Activated naive CD4-positive, alpha-beta T cell (primary cell): ENCODE measurements at places on chromosomes 11 and 22.

GRCh38 chr22:17861909-17862308 is 87.6 kb upstream of the BID start:
- no peak for DNase-seq

DNA sequence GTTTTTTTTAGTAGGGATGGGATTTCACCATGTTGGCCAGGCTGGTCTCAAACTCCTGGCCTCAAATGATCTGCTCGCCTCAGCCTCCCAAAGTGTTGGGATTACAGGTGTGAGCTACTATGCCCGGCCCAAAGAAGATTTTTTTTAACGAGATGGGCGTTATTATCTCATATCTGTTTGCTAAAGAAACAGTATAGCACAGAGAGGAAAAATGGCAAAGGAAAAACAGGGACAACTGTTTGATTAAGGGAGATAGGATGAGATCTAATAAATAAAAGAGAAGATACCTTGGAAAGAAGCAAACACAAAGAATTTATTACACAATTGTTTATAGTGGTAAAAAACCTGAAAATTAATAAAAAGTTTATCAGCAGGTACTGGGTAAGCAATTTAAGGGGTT is 10.4 kb upstream of the CEP295 start:
- DNase-seq = no peak

DNA sequence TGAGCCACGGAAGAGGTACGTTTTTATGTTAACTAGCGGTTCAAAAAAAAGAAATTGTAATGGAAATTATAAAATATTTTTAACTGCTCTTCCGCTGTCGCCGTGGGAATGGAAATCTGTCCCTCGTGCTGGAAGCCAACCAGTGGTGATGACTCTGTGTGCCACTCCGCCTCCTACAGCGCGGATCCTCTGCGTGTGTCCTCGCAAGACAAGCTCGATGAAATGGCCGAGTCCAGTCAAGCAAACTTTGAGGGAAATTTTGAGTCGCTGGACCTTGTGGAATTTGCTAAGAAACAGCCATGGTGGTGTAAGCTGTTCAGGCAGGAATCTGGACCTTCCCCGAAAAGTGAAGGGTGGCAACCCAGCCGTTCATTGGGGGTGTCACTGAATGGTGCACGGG is 2.9 kb upstream of the CBX7 start:
- DNase-seq = no peak

GRCh38 chr11:67666676-67667489 is 7.5 kb downstream of the ALDH3B2 start:
- DNase-seq = no peak

DNA sequence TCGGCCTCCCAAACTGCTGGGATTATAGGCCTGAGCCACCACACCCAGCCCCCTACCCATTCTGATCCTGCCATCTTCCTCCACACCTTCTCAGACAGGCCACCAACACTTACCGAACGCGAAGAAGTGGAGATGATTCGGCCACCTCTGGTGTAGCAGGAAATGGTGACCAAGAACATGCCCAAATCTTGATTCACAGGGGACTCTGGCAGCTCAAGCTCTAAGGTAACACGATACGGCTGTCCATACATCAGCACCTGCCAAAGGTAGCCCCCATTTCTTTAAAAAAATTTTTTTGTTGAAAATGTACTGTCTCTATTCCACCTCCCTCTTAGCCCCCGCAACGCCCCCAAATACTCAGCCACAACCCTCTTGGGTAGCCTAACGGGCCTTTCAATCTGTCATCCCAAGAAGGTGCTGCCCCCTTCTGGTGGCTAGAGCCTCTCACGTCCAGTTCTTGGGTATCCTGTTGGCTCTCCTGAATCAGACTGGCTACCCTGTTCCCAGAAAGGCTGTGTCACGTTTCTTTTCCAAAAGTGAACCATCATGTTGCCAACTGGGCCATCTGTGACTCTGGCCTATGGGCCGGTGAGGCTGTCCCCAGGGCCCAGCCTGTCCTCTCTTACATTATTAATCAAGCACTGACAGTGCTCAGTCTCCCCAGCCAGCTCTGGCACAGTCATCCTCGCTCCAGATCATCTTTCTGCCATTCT is 5.3 kb upstream of the LRRN4CL start:
- peak; percentile 15 for DNase-seq

- no peak for DNase-seq
These were observed 47.9 kb downstream of the DCUN1D5 start for GRCh38 chr11:103043826-103044678.

- DNase-seq = no peak
These were observed 7.1 kb downstream of the CD44 start for GRCh38 chr11:35146074-35146521.

DNA sequence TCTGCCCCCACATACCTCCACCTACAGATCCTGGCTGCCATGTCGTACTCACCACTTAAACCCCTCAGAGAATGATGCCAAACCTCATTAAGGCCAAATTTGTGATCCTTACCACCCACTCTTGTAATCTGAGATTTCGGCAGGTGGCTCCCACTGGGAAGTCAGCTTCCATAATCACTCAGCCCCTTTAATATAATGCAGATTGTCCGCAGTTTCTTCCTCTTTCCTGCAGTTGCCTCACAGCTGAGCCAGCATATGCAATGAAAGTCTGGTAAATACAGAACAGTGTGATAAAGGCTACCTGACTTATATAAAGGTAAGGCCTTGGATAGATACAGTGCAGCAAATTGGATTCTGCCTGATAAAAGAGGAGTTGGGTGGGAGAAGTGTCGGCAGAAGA is 515.2 kb upstream of the TENM4 start:
- DNase-seq = no peak

GRCh38 chr11:33682446-33682845 is 18.2 kb downstream of the C11orf91 start:
- DNase-seq = no peak

DNA sequence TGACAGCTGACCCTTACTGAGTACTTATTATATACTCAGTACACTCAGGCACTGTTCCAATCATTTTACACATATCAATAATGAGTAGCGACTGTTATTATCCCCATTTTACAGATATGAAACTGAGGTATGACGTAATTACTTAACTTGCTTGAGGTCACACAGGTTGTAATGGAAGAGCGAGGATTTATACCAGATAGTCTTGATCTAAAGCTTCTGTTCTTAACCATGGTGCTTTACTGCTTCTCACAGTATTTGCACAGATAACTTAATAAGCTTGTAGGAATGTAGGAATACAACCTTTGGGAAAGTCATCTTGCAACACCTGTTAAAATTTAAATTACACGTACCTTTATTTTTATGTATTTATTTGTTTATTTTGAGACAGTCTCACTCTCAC is 31.7 kb upstream of the TMEM135 start:
- DNase-seq = no peak

DNA sequence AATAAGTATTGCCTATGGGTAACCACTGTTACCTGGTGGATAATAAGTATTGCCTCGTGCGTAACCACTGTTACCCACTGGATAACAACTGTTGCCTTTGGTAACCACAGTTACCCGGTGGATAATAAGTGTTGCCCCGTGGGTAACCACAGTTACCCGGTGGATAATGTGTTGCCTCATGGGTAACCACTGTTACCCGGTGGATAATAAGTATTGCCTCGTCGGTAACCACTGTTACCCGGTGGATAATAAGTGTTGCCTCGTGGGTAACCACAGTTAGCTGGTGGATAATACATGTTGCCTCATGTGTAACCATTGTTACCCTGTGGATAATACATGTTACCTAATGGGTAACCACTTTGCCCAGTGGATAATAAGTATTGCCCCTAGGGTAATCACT is 9.8 kb upstream of the NXPE4 start:
- DNase-seq = no peak

DNA sequence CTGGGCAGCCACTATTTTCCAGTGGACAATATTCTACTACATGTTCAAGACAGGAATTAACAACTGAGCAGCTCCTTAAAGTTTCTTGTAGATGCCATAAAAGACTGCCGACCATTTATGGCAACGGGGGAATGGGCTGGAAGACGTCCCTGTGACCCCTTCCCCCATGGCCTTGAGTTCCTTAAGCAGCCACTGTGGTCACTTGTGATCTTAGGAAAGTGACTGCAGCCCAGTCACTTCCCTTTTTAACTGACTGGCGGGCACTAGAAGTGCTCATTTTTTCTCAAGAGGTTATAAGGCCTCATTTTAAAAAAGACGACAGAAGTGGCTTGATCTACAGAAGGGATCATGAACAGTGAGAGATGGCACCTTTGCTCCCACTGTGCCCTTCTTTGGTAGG is 153.2 kb upstream of the NARS2 start:
- no peak for DNase-seq

GRCh38 chr11:31807799-31808667 is 3.1 kb downstream of the PAX6 start:
- DNase-seq = no peak
